ENCODE measurements at places on chromosomes 13 and 19. TPM values are rescaled to one million over a fixed set of nuclear protein-coding genes. Genes with fewer than 3 reads are reported as not detected.

The DDX39A gene
- total RNA-seq, result 60.6 TPM

The MPV17L2 gene
- total RNA-seq, result 4.4 TPM

The SYDE1 gene
- 46.9 TPM for total RNA-seq

The ZNF667 gene
- total RNA-seq, result 8.9 TPM

The GPR12 gene
- 0.41 TPM for total RNA-seq

The C19orf81 gene
- not detected for total RNA-seq

The RFPL4A gene
- not detected for total RNA-seq

The RASIP1 gene
- total RNA-seq, result 0.16 TPM

The FEM1A gene
- 8.8 TPM for total RNA-seq

The MEIOSIN gene
- total RNA-seq, result not detected

The SBK2 gene
- total RNA-seq, result not detected

The EXOC3L2 gene
- total RNA-seq, result under 0.01 TPM

Measured in fibroblast of the aortic adventitia (primary cell).